Naive thymus-derived CD8-positive, alpha-beta T cell (primary cell): ENCODE measurements at places on chromosomes 3 and 15. TPM values are rescaled to one million over a fixed set of nuclear protein-coding genes. Genes with fewer than 3 reads are reported as not detected.

DNA sequence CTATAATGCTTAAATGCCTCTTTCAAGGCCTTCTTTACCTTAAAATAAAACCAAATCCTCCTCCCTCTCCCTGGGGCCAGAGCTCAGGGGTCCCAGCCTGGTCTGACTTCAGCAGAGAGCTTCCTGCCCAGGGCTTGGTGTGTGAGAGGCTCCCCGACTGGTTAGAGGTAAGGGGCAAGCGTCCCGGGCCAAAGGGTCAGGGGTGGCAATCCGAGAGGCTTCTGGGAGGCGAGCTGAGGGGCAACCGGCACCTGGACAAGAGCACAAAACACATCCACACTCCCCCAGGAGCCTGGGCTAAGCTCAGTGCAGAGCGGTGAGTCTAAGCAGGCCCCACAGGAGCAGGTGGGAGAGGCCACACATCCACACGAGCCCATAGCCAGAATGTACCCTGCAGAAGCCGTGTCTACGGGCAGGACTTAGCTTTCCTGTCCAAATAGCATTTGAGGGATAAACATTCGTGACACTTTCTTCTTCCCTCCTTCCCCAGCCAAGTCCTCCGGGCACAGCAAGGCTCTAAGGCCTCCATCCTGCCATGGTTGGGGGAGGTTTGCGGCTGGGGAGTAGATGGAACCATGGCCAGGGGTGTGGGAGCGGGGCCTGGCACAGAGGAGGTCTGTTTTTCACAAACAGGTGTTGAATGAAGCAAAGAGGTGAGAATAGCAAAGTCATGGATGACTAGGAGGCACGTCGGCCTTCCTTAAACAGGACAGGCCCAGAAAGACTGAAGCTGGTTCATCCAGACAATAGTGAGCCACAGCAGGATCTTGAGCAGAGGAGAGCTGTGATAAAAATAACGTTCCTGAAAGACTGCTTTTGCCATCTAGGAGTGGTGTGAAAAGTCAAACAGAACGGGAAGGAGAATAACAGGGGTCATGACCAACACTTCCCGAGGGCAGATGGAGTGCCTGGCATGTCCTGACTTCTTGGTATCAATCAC is 98.7 kb upstream of the IQSEC1 start:
- DNase-seq: no peak

DNA sequence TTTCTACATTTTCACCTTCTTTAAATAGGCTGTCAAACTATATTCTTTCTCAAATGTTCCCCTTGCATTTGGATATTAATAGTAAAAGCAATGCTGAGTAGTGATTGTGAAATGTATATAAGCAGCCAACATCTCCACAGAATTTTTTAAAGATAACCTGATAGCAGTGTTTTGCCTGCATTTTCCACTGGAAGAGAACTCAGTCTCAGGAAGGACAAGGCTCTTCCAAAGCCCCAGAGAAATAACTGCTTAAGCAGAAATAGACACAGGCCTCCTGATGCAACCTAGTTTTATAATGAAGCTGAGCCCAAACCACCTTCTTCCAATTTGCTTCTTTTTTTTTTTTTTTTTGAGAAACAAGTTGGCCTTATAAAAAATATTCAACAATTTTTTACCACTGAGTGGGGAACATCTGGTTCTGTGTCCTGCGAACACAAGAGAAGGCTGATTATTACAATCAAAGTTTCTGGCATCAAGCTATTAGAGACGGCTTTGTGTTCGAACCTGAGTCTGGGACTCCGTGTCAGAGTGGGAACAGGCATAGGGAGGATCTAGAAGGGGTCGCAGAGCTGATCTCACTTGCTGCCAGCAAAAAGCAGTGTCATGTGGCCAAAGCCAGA is 332.5 kb upstream of the TBL1XR1 start:
- no peak for DNase-seq

DNA sequence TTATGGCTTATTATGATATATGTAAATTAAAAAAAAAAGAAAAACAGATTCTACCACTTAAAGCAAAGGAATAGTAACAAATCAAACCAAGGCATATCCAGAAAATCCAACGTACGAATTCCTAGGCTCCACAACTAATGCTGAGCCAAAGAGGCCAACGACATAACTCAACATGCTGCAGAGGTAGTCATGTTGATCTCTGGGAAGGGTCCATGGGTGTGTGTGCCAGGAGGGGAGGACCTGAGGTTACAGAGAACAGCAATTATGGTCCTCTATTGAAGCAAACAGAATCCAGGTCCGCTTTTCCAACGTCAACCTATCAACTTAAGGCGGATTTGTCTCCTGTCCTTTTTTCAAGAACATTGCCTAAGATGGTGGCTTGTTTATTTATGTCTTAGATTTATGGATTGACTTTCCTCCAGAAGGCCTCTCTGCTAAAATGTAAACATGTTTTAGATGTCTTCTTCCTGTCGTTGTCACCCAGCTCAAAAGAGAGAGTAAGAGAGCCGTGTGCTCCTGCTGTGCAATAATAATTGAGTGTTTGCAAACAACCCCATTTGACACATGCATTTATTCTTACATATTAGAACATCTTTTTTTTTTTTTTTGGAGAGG is 20.4 kb downstream of the NANOGP8 start:
- no peak for DNase-seq

DNA sequence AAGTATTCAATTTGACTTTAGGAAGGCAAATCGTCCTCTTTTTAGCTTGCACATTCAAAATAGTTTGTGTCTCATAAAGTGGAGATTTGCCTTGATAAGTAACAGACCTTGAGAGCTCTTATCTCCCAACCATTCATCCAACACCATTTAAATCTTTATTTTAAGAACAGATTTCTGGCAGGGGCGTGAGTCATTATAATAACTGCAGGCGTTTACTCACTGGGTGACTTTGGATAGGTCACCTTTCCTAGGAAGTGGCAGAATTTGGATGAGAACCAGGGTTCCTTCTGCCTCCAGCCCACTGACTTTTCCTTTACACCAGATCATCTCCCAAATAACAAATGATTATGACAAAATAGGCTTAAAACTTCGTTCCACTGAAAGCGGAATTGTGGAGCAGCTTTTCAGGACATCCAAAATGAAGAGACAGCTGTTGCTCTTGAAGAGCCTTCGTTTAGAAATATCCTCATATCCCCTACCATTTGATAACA is 5.0 kb downstream of the LMCD1 start:
- no peak for DNase-seq

Gene AHSG
- polyA plus RNA-seq: not detected

Gene CACNA2D3
- not detected for polyA plus RNA-seq

Gene MKRN3
- 1.3 TPM for polyA plus RNA-seq

Gene ROPN1
- polyA plus RNA-seq: not detected

Gene FOXB1
- polyA plus RNA-seq: 0.09 TPM
